ENCODE measurements at places on chromosomes 4 and X.
A peak's percentile ranks its signal among the peaks of the same experiment; 100 is the strongest.

GRCh38 chrX:85897362-85898126 is 149.8 kb downstream of the CHM start:
- no peaks in the 10 kb centered on the region for H3K27me3 ChIP-seq
- H3K27ac ChIP-seq, result no peak overlapping the region
- H3K4me3 ChIP-seq, result no peak overlapping the region
- peaks cover 3% of the 10 kb centered on the region for H3K36me3 ChIP-seq

GRCh38 chrX:17501746-17502145 is 126.7 kb downstream of the NHS start:
- no peak overlapping the region for H3K4me3 ChIP-seq
- no peaks in the 10 kb centered on the region for H3K36me3 ChIP-seq
- no peak overlapping the region for H3K27ac ChIP-seq
- H3K27me3 ChIP-seq, result no peaks in the 10 kb centered on the region

DNA sequence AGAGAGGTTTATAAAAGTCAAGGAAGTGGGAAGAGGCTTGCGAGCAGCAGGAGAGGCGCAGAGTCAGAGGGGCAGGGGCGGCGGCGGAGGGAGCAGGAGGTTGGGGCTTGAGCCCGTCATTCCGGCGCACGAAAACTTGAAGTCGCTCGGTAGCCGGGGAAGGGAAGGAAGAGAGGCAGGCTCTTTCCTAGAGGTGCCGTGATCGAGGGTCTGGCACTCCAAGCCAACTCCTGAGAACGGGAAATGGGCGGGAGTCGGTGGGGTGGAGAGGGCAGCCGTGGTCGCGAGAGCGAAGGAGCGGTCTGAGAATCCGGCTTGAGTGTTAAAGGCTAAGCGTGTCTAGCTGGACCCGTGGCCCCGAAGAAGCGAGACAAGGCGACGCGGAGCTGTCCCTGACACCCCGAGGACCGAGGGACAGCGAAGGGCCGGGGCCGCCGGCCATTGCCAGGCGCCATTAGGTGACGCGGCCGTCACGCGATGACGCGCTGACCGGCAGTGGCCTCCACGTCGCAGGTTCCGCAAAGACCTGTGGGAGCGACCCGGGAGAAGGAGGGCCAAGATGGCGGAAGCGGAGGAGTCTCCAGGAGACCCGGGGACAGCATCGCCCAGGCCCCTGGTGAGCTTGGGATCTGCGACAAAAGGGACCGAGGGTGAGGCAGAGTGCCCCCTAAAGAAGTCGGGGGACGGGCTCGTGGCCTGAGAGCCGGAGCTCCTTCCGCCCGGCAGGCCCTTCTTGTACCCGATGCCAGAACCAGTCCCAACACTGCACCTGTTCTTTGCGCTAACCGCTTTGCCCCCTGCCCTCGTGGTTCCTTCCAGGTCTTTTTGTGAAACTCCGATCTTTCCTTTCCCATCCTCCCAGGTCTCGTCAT is at the start of gene YIPF6:
Gene YIPF6 (plus strand): TSS at position 544 of the 872 bp plus-strand sequence. CDS start 16 bp downstream, at position 560.
- peak within 1 kb of the TSS; percentile 81 for H3K4me3 ChIP-seq
- peak; percentile 24 for DNase-seq
- H3K4me1 ChIP-seq, result no peaks in the 10 kb centered on the region
- H3K36me3 ChIP-seq, result no peaks in the 10 kb centered on the region
- no peaks in the 10 kb centered on the region for H3K27me3 ChIP-seq

DNA sequence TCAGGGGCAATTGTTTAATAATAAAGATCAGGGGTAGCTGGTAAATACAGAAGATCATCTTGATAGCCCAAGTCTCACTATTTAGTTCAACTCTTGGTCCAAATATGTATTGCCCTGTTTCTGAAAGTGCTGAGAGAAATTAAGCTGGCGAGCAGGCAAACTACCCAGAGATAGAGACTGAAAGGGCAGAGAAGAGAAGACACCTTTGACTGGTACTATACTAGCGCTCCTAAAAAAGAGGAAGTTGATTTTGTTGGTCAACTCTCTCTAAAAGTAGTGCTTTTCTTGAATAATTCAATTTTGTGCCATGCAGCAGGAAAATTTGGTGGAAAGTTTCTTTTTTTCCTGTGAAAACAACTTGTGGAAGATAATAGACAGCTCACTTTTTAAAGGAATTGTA is 64.0 kb downstream of the IGSF1 start:
- no peaks in the 10 kb centered on the region for H3K27me3 ChIP-seq
- H3K4me1 ChIP-seq, result no peaks in the 10 kb centered on the region
- H3K36me3 ChIP-seq, result no peaks in the 10 kb centered on the region
- no peak for DNase-seq

- H3K4me1 ChIP-seq, result no peaks in the 10 kb centered on the region
- no peaks in the 10 kb centered on the region for H3K36me3 ChIP-seq
- no peaks in the 10 kb centered on the region for H3K27me3 ChIP-seq
- no peak for DNase-seq
- H3K27ac ChIP-seq, result no peak overlapping the region
Observed at GRCh38 chrX:97030463-97030862, 146.8 kb downstream of the RPA4 start.
